ENCODE measurements at places on chromosomes 12 and 14. TPM values are rescaled to one million over a fixed set of nuclear protein-coding genes. Genes with fewer than 3 reads are reported as not detected.

The WNT1 gene
- 1.2 TPM for total RNA-seq

The GPD1 gene
- 0.30 TPM for total RNA-seq

The CCDC196 gene
- total RNA-seq, result not detected

The STAC3 gene
- total RNA-seq, result 5.4 TPM

The MIPOL1 gene
- total RNA-seq, result not detected

DNA sequence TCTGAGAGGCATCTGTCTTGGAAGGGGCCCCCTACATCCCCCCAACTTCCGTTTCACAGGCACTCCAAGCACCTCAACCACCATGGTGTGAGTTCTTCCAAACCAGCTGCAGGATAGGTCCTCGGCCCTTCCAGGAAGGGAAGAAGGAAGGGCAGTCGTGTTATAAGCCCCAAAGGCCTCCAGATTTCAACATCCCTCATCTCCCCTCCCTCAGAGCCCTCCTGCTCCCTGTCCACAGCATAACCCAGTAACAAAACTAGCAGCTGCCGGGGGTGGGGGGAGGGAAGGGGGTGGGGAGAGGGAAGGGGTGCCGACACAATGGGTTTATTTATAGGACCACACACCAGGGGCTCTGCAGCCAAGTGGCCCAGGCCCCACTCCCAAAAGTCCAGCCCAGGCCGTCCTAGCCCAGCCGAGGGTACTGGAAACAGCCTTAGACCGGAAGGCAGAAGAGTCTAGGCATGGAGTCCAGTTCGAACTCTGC, 18.3 kb downstream of the NCKAP5L start:
- no peaks in the 10 kb centered on the region for H3K27me3 ChIP-seq
- H3K4me1 ChIP-seq, result peaks cover 7% of the 10 kb centered on the region
- H3K4me3 ChIP-seq, result no peak overlapping the region
- H3K27ac ChIP-seq, result no peak overlapping the region
- DNase-seq, result no peak

DNA sequence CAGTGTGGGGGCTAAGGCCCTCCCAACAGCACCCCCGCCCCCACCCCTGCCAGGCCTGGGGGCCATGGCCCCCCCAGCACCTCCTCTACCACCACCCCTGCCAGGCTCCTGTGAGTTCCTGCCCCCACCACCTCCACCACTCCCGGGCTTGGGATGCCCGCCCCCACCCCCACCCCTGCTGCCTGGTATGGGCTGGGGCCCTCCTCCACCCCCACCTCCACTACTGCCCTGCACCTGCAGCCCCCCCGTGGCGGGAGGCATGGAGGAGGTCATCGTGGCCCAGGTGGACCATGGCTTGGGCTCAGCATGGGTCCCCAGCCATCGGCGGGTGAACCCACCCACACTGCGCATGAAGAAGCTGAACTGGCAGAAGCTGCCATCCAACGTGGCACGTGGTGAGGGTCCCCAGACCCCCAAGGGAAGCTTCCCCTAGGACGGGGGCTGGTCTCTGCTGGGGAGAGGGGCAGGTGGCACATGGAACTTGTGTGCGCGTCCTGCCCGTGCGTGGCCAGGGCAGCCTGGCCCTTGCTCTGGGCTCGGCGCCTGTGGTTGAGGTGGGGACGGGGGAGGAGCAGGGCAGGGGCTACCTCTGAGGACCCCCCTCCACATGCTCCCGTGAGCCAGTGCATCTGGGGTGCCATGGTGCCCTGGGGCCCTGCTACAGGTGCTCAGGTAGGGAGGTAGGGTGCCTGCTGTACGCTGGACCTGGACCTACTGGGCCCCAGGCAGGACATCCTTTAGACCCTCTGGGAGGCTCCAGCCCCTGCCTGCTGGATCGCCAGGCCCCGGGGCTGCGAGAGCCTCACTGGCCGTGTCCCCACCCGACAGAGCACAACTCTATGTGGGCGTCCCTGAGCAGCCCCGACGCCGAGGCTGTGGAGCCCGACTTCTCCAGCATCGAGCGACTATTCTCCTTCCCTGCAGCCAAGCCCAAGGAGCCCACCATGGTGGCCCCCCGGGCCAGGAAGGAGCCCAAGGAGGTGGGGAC, 16.1 kb upstream of the ADSS1 start:
- no peak overlapping the region for H3K4me3 ChIP-seq
- peaks cover 2% of the 10 kb centered on the region for H3K36me3 ChIP-seq
- DNase-seq, result no peak
- no peaks in the 10 kb centered on the region for H3K4me1 ChIP-seq
- no peak overlapping the region for H3K27ac ChIP-seq

GRCh38 chr12:56078931-56079722, 838 bp upstream of the ERBB3 start:
- H3K4me3 ChIP-seq, result peak overlapping the region; percentile 76
- no peak overlapping the region for H3K27ac ChIP-seq
- peaks cover 14% of the 10 kb centered on the region for H3K4me1 ChIP-seq
- peak; percentile 65 for DNase-seq
- H3K27me3 ChIP-seq, result peaks cover 30% of the 10 kb centered on the region

DNA sequence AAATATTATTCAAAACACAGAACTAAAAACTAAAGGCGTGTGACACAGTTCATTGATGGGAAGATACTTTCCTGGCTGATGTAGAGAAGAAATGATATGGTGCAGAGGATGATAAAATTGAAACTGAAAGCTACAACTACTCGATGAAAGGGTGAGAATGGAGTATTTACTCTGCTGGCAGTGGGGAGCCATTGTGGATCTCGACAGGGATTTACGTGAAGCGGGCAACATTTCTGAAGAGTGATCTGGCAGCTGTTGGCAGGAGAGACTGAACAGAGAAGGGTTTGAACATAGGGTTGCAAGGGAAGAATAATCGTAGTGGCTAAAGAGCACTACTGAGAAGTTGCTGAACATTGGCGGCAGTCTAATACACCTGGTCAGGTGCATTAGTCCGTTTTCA, 464.9 kb downstream of the PDZRN4 start:
- H3K4me3 ChIP-seq, result no peak overlapping the region
- no peak overlapping the region for H3K27ac ChIP-seq
- no peak for DNase-seq
- no peaks in the 10 kb centered on the region for H3K4me1 ChIP-seq

DNA sequence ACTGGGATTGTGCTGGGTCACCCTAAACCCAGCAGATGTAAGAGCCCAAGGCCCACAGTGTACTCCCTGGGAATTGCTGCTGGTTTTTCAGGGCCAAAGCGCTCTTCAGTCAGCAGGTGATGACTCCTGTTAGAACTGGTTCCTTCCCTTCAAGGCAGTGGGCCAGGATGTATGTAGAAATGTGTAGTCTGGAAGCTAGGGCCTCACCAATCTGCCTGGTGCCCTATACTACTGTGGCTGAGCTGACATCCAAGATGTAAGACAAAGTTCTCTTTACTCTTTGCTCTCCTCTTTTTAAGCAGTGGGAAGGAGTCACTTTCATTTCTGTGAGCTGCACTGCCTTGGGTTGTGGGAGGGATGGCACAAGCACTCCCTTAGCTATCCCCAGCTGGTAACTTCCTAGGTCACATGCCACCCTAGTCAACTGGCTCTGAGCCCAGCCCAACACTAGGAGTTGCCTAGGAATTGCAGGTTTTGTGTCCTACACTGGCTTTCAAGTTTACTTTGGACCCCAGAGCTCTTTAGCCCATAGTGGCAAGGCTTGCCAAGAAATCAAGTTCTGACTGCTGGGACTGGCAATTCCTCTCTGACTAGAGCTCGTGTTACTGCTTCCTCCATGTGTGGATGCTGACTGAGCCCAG, 249.2 kb downstream of the C12orf50 start:
- H3K4me1 ChIP-seq, result no peaks in the 10 kb centered on the region
- no peak for DNase-seq
- no peak overlapping the region for H3K4me3 ChIP-seq
- H3K27ac ChIP-seq, result no peak overlapping the region
- H3K27me3 ChIP-seq, result no peaks in the 10 kb centered on the region

DNA sequence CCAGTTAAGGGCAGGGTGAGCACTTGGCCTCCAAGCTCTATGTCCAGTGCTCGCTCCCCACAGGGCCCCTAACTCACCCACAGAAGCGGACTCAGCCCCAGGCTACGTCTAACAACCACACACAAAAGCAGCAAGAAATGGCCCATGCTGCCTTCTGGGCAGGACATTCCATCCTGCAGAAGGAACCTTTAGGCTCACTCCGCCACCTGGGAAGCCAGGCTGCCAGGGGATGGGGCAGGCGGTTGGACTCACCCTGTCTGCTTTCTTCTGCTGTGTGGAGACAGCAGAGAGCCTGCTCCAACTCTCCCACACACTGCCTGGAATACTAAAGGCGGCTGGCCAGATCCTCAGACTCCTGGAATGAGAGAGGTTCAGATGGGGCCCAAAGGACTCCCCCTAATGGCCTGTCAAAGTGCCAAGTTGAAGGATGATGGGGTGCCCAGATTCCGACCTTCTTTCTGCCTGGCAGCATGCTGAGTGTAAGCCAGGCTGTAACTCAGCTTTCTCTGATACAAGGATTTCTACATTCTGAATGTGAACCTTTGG, 27.7 kb upstream of the BLTP3B start:
- H3K27me3 ChIP-seq, result no peaks in the 10 kb centered on the region
- H3K4me1 ChIP-seq, result no peaks in the 10 kb centered on the region
- no peak overlapping the region for H3K27ac ChIP-seq
- no peak for DNase-seq
- H3K36me3 ChIP-seq, result peaks cover 13% of the 10 kb centered on the region

GRCh38 chr14:91398707-91399106, 18.9 kb downstream of the CCDC88C start:
- no peak for DNase-seq
- peak overlapping the region; percentile 82 for H3K27ac ChIP-seq
- peaks cover 88% of the 10 kb centered on the region for H3K4me1 ChIP-seq
- peak overlapping the region; percentile 99 for H3K4me3 ChIP-seq
- peaks cover 45% of the 10 kb centered on the region for H3K36me3 ChIP-seq
- H3K27me3 ChIP-seq, result no peaks in the 10 kb centered on the region

GRCh38 chr14:68979021-68979721, at the start of gene ACTN1:
ACTN1 (minus strand) TSS chr14:68979302; CDS start chr14:68979056, 246 bp downstream.
- H3K27me3 ChIP-seq, result peaks cover 57% of the 10 kb centered on the region
- H3K4me3 ChIP-seq, result peak within 1 kb of the TSS; percentile 76
- peaks cover 22% of the 10 kb centered on the region for H3K4me1 ChIP-seq

- peaks cover 24% of the 10 kb centered on the region for H3K36me3 ChIP-seq
- peaks cover 55% of the 10 kb centered on the region for H3K4me1 ChIP-seq
- DNase-seq, result no peak
- H3K27me3 ChIP-seq, result no peaks in the 10 kb centered on the region
- H3K4me3 ChIP-seq, result peak overlapping the region; percentile 78
Observed at GRCh38 chr12:9795945-9796344, 31.3 kb upstream of the KLRF1 start.

DNA sequence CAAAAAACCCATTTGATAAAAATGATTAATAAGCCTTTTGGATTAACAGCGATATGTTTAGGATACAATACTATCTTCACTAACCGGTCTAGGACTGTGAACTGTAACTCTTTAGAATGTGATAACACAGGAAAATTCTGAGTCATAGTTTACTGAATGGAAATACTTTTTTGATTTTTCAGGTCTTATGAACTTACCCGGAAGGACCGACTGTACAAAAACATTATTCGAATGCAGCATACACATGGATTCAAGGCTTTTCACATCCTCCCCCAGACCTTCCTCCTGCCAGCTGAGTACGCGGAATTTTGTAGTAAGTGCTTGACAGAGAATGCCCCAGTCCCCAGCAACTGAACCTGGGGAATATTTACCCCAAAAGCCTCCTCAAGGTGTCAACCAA, 29.0 kb downstream of the TTLL5 start:
- H3K4me1 ChIP-seq, result no peaks in the 10 kb centered on the region
- no peak for DNase-seq
- no peak overlapping the region for H3K4me3 ChIP-seq
- H3K27me3 ChIP-seq, result no peaks in the 10 kb centered on the region
- peaks cover 37% of the 10 kb centered on the region for H3K36me3 ChIP-seq

GRCh38 chr12:112837629-112838197, 46.2 kb downstream of the RPH3A start:
- no peak overlapping the region for H3K4me3 ChIP-seq
- no peak overlapping the region for H3K27ac ChIP-seq
- peaks cover 35% of the 10 kb centered on the region for H3K27me3 ChIP-seq

DNA sequence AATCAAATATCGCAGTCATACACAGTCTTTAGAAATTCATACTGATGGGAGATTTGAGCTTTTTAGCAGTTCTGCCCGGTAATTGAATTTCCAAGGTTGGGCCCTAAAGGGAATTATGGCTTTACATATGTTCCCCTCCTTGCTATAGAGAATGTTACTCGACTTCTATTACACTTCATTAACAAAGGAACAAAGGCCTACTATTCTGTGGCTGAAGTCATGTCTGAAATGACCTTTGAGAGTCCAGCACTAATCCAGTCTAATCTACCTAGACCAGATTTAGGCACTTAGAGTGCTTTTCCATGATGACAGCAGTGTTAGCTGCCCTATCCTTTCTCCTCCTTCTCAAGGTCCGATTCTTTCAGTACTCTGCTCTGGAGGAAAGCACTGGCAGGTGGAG, 305.3 kb downstream of the MED13L start:
- peaks cover 43% of the 10 kb centered on the region for H3K36me3 ChIP-seq
- no peak overlapping the region for H3K4me3 ChIP-seq
- H3K27ac ChIP-seq, result no peak overlapping the region
- no peak for DNase-seq

GRCh38 chr12:46246021-46246700, 22.7 kb downstream of the SLC38A1 start:
- DNase-seq, result no peak
- H3K36me3 ChIP-seq, result peaks cover 93% of the 10 kb centered on the region
- peaks cover 85% of the 10 kb centered on the region for H3K4me1 ChIP-seq
- H3K27me3 ChIP-seq, result no peaks in the 10 kb centered on the region

DNA sequence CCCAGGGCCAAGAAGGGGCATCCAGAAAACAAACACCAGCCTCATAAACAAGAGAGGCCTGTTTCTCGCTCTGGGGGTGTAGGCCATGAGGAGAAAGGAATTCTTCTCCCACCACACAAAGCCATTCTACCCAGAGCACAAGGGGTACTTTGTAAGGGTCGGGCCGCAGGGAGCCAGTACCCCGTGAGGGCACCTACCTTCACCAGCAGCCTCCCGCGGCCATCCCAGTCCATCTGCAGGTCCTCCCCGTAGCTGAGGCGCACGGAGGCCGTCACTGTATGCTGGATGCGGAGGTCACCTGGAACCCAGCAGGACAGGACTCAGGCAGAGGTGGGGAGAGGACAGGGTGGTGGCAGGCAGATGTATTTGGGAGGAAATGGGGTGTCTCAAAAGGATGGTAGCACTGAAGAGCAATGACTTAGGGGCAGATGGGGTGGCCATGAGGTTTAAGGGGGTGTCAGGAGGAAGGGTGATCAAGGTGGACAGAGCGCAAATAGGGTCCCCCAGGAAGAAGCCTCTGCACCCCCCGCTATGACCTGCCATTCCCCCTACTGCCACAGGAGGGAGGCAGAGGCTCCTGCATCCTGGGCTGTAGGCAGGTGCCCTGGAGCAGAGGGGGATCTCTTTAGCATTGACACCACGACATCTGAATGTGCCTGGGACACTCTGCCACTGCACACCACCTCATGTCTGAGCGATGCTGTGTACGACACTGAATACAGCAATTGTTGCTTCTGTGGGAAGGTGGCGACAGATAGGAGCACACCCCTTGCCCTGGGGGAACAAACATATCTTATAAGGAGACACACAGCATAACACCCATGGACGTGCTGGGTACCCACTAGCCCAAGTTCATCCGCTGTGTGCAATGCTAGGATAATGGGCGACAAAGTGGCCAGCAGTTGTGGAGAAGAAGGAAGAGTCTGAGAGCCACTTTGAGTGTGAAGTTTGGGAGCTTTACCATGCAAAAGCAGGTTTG, 61.4 kb downstream of the VWF start:
- DNase-seq, result peak; percentile 61
- no peaks in the 10 kb centered on the region for H3K36me3 ChIP-seq
- H3K27me3 ChIP-seq, result peaks cover 14% of the 10 kb centered on the region
- H3K4me3 ChIP-seq, result no peak overlapping the region
